ENCODE measurements at places on chromosomes 4 and X. TPM values are rescaled to one million over a fixed set of nuclear protein-coding genes. Genes with fewer than 3 reads are reported as not detected.

TSPAN6 gene
- total RNA-seq = 34.1 TPM

- no peak for DNase-seq
These were observed 277.1 kb upstream of the PRKX start for GRCh38 chrX:3990569-3990968.

GRCh38 chr4:99852199-99852749, 35.6 kb downstream of the DAPP1 start:
- DNase-seq = no peak

GRCh38 chr4:159239629-159240028, 136.8 kb downstream of the RAPGEF2 start:
- DNase-seq = no peak

WNK3 gene
- total RNA-seq = 1.1 TPM

BTK gene
- not detected for total RNA-seq

CXorf58 gene
- total RNA-seq = not detected

ANXA3 gene
- total RNA-seq = 116 TPM

GRCh38 chr4:137961051-137961438, 281.1 kb downstream of the SLC7A11 start:
- no peak for DNase-seq

GRCh38 chr4:38309471-38309870, 349.3 kb downstream of the PTTG2 start:
- no peak for DNase-seq

GRCh38 chr4:76874176-76874575, 23.8 kb downstream of the SOWAHB start:
- no peak for DNase-seq

DNA sequence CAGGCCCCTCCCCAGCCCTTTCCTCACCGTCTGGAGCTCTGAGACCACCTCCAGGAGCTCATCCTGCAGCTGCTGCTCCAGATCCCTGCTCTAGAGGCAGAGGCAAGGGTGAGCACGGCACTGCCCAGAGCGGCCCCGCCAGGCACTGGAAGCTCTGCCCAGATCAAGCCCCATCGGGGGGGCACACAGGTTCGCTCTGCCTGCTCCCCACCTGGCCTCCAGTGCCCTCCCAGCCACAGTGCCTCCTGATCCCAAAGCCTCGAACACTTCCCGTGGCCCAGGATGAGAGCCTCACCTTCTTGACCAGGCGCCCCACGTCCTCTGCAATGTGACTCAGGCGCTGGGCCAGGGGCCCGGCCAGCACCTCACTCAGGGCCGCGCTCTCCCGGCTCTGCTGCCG, 5.0 kb downstream of the ARHGAP4 start:
- no peak for DNase-seq

DNA sequence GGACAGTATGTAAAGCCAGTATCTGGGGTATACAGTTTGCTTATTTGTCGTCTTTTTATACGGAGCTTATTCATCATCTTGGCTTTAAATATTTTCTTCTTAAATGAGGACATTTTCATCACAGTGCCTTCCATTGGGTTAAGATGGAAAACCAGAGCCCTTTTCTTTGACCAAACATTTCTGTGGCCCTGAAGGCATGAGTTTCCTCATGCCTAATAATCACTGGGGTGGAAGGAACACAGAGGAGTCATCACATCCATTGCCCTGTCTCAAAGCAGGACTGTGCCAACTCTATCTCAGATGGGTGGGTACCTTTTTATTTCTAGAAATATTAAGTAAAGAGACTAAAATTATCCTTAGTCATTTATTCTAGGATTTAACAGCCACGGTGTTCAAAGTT, 40.0 kb downstream of the CHRDL1 start:
- DNase-seq = no peak

DNA sequence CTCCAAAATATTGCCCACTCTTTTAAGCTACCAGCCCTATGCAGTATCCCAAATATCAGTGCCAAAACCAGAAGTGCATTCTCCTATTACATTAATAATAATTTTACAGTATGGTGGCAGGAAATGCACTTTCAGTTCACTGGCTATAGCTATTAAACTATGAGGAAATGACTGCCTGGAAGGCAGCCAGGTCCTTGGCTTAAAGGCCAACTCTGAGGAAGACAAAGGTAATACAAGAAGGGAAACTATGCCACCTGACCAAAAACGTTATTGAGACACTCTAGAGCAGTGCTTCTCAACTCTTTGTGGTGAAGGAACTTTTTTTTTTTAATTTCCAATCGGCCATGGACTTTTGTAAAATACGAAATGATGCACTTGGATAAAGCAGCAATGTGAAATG, 133.6 kb upstream of the VAMP7 start:
- DNase-seq = no peak

PABPC1L2B gene
- total RNA-seq = not detected

- DNase-seq = no peak
These were observed 569 bp downstream of the DCK start for GRCh38 chr4:70994069-70994366.

DNA sequence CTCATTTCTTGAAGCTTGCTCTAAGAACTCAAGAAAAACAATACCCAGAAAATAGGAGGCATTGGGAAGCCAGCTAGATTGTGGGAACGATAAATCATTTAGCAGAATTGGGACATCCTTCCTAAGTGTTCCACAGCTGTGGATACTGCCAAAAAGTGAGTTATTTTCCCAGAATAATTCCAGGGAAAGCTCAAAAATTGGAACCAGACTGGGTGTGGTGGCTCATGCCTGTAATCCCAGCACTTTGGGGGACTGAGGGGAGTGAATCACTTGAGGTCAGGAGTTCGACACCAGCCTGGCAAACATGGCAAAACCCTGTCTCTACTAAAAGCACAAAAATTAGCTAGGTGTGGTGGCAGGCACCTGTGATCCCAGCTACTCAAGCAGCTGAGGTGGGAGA, 68.2 kb upstream of the GK2 start:
- no peak for DNase-seq

GRCh38 chr4:1177274-1178141, 5.1 kb upstream of the SPON2 start:
- no peak for DNase-seq

- no peak for DNase-seq
These were observed 1648.0 kb downstream of the STIM2 start for GRCh38 chr4:28508636-28509035.

TLR7 gene
- not detected for total RNA-seq

DNA sequence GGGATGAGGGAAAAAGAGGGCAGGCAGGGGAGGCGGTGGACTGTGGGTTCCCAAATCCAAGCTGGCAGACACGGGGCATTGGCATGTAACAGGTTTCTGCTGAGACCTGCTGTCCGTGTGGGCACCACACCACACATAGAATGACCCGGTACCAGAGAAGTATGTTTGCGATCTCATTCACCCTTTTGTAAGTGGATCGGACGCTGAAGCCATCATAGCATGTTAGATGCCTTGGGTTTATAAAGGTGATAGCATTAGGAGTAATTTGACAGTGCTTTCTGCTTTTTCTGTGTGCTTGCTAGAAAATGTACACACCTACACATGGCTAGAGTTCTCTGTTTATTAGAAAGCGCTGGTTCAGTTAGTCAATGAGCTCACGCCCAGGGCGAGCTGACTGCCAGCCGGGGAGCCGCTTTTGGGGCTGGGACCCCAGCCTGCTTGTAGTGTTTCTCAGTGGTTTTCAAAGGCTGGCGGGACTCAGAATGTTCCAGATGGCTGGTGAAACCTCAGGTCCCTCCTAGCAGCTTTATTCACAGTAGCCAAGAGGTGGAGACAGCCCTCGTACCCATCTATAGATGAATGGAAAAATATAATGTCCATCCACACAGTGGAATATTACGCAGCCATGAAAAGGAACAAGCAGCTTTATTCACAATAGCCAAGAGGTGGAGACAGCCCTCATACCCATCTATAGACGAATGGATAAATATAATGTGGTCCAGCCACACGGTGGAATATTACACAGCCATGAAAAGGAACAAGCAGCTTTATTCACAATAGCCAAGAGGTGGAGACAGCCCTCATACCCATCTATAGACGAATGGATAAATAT, 579 bp downstream of the IL3RA start:
- DNase-seq = no peak
